ENCODE measurements at places on chromosomes 16 and 17. TPM values are rescaled to one million over a fixed set of nuclear protein-coding genes. Genes with fewer than 3 reads are reported as not detected.

CTRB1 gene
- 0.59 TPM for total RNA-seq

OTOP3 gene
- not detected for total RNA-seq

RNF112 gene
- total RNA-seq, result 1.6 TPM

FBXO39 gene
- 0.21 TPM for total RNA-seq

CSHL1 gene
- not detected for total RNA-seq

TBC1D3 gene
- total RNA-seq, result not detected

TP53TG3 gene
- total RNA-seq, result not detected

Measured in tibial nerve (tissue), 4 donors.